Cardiac septum (tissue), 1 donor: ENCODE measurements at places on chromosomes 3 and 15.

DNA sequence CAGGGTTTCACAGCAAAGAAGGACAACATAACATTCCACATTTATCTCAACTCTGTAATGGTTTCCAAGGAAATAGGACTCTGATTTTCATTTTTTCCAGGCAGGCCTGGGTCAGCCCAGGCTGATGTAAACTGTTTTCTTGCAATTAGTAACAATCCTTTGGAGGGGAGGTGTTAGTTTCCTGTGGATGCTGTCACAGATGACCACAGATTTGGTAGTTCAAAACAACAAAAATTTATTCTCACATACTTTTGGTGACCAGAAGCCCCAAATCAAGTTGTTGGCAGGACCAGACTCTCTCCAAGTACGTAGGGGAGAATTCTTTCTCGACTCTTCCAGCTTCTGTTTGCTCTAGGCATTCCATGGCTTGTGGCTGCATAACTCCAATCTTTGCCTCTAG is 88.0 kb downstream of the EDEM1 start:
- DNase-seq, result no peak

DNA sequence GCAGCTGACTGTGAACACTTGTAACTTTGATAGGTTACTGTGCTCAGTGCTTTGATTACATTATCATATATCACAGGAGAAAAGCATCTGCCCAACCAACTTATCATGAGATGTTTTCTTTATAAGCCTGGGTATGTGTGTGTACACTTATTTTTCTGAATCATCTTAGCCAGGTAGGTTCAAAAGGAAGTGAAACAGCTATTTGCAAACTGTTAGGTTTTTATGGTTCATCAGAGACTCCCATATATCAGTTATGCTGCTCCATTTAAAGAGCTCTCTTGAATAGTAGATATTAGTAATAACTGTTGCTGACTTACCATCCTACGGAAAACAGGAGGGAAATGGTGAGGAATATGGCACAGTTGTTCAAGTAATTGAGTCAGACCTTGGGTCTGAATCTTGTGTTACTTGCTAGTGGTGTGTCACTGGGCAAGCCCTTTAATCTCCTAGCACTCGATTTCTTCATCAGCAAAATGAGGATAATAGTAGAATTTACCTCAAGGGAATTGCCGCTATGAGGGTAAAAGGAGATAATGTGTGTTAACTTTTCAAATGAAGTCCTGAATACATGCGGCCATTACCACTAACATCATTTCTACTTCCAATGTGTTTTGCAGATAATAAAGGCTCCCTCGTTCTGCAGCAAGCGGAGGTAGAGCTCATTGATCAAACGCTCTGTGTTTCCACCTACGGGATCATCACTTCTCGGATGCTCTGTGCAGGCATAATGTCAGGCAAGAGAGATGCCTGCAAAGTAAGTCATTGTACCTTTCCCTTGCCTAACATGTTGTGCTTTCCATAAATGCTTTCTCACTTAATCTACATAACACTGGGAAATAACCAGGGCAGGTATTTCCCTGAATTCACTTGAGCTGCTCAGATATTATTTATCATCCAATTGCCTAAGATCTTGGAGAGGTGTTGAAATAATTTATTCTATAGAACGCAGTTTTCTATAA is 7.8 kb upstream of the C3orf52 start:
- no peak for DNase-seq

DNA sequence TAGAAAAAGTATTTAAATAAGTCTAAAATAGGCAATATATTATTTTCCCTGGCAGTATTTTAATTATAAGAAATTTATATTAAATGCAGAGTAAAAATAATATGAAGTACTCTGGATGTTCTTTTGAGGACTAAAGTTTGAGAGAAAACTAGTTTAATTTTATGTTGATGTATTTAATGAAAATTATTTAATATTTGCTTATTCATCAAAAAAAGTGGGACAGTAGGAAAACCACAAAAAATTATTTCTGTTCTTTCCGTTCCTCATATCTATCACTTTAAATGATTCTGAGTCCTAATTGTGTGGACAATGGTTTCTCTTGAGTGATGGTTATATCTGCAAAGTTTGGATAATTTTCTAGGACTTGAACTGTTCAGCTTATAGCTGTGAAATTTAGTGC is 147.2 kb upstream of the TNIK start:
- DNase-seq, result no peak

DNA sequence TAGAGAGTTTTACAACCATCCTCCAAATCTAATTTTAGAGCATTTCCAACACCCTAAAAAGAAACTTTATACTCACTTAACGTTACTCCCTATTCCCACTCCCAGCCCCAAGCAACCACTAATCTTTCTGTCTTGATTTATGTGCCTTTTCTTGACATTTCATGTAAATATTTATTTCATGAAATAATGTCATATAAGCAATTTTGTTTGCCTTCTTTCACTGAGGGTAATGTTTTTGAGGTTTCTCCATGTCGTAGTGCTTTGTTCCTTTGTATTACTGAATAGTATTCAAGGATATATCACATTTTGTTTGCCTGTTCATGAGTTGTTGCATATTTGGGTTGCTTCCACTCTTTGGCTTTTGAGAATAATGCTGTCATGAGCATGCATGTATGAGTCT is 155.4 kb upstream of the PLAAT1 start:
- no peak for DNase-seq

DNA sequence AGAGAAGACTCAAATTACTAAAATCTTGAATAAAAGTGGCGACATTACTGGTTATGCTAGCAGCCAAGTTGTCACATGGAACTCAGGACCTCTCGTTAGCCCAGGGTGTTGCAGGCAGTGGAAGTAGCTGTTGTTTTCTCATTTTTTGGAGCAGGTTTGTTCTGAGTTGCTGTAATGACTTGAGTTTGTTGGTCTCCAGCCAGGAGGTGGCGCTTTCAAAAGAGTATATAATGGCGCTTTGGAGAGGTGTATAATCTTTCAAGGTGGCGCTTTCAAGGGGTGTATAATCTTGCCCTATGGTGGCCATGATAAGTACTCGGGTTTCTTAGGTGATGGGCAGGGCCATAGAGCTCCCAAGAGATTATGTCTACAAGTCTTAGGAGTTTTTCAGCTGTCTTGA is 632.7 kb downstream of the NTRK3 start:
- DNase-seq, result no peak

- DNase-seq, result no peak
Observed at GRCh38 chr3:103873897-103874545, 1439.2 kb downstream of the ZPLD1 start.

DNA sequence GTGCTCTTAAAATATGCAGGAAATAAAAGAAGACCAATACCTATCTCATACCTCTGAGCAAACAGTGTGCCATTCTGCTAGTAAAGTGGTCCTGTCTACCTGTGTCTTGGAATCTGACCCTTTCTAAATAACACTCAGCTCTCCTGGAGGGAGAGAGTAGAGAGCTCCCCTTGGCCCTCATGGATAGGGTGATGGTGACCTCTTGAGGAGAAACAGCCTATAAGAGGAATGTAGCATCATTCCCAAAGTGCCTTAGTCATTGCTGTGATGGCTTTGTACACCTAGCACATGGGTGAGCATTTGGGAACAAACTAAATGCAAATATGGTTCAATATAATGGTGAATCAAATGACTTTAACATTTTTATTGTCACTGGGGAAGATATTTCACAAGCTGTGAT is 10.0 kb downstream of the SNTN start:
- no peak for DNase-seq

DNA sequence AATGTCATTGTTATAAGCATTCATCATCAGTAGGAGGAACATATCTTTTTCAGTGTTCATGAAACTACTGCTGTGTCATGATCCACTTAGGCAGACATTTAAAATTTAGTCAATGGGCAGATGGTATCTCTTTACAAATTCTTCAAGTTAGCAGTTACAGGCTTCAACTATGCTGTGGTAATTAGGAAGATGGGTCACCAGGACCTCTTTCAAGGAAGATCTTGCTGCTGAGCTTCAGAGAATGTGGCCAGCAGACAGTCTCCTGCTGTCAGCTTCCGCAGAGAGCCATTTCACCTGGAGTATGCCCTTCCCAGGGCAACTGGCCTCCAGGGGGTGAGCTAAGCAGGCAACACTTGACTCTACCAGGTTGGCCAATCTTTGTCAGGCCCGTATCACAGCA is 19.4 kb downstream of the IFT57 start:
- no peak for DNase-seq

- no peak for DNase-seq
Observed at GRCh38 chr15:69758291-69758771, 305.7 kb downstream of the RPLP1 start.

GRCh38 chr3:101671014-101671413 is 5.9 kb downstream of the ZBTB11 start:
- no peak for DNase-seq

DNA sequence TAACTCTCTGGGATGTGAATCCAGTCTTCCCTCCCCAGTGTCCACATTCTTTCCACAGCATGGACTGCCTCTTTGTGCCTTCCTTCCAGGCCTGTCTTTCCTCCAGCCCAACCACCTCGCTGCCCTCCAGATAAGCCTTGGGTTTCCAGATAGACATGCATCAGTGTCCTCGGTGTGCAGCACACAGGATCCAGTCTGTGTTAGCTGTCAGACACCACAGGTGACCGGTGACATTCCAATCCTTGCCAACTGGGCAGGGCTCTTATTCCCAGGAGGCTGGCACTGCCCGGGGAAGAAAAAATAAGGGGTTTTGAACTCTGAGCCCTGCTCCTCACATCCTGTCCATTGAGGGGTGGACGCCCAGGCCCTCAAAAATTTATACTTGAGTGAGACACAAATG is 6.0 kb upstream of the SLC6A1 start:
- DNase-seq, result no peak

- no peak for DNase-seq
Observed at GRCh38 chr3:169710619-169711018, 47.1 kb upstream of the MECOM start.

DNA sequence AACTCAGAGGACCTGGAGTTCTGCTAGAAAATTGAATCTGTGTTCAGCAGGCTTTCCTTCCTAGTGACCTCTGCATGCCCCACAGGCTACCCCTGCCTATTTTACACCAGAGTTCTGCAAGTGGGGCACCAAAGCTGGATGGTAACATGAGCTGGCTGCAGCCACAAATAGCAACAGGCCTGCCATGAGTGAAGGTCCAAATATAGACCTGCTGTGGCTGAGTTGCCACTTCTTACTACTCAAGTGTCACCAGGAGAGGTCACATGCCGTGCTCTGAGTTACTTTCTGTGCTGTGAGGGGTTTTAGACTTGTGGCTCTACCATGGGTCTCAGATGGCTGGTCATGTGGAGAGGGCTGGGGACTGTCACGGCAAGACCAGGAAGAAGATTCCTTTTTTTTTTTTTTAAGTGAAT is at the start of gene FSD2:
TSS of gene FSD2 (minus strand) at position 76 of the 413 bp plus-strand sequence. CDS start 18,679 bp downstream, outside the sequence.
- peak; percentile 77 for DNase-seq

DNA sequence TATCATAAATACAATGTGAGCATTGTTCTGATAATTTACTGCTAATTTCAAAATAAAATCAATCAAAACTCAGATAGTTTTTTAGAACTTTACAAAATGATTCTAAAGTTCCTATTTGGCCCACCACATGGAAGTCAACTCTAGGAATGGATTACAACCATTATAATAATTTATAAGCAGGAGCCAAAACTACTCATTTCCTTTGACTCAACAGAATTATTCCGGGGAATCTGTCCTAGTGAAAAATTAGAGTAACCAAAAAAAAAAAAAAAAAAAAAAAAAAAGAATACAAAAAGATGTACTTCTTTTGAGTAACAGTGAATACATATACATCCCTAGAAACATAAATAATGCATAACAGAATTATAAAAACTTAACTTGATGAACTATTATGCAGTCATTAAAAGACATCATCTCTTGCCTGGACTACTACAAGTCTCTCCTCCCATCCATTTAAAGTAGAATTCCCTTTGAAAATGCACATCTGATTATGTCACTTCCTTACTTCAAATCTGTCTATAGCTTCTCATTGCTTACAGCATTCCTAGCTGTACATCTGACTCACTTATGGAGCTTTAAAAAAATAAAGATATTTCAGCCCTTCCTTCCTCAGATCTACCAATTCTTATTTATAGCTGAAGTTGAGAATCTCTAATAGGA is 43.4 kb downstream of the HDGFL3 start:
- DNase-seq, result no peak

GRCh38 chr3:108320746-108321350 is 24.5 kb downstream of the HHLA2 start:
- DNase-seq, result no peak

DNA sequence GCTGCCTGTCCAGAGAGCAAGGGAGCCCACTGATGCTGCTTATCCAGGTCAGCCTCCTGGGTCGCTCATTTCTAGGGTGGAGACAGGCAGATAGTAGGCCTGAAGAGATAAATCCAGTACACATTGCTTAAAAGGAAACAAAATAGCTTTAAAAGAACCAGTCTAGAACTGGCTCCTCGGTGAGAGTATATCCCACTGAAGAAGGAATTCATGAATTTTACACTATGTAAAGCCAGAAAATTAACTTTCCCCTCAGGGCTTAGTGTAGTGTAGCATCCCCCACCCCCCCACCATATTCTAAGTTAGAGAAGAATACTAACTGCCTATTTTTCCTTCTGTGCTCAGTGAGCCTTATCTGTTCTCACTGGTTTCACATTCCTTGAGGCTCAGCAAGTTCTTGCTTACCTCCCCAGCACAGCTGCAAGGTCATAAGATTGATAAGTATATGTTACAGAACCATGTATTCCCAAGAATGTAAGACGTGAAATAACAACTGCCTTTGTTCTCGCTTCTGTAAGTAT is 30.5 kb upstream of the NOX5 start:
- no peak for DNase-seq

DNA sequence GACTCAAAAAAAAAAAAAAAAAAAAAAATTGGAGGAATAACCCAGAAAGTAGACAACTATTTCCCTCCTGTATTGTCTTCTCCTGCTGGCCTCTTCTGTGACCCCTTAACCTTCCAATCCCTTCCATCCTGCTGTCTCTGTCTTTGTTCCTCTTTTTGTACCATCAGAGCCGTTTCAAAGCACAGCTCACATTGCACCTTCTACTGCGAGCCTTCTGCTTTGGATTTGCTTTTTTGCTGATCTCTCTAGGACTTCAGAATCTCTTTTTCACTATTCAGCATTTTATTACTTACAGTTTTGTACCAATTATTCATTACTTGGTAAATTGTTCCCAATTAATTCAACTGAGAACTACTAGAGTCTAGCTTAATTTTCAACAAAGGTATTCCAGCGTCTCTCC is 284.0 kb upstream of the TBL1XR1 start:
- DNase-seq, result no peak

DNA sequence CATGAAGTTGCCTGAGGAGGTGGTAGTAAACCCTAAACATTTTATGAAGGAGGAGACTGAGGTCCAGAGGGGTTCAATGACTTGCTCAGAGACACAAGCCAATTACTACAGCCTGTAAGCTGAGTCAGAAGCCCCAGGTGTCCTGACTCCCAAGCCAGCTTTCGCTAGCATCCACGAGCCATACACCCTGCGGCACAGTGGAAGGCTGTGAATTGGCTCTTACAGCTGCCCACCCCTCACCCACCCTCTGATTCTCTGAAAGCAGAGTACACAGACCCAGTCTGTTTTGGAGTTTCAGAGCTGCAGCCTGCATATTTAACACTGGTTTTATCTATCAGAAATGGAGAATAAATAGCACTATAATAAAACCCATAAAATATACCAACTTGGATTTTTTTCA is 253.4 kb downstream of the IGSF11 start:
- no peak for DNase-seq

- DNase-seq, result no peak
Observed at GRCh38 chr3:100463002-100463401, 29.4 kb upstream of the TMEM45A start.

GRCh38 chr3:127585813-127586413 is 4.6 kb downstream of the TPRA1 start:
- no peak for DNase-seq
